Stimulated activated CD4-positive, alpha-beta T cell treated with anti-CD3 and anti-CD28 coated beads, Interleukin-2, amount 100 ng/mL, for 48 hours (primary cell): ENCODE measurements at places on chromosomes 7 and 10.

- DNase-seq = no peak
Observed at GRCh38 chr7:50264908-50265307, 39.6 kb upstream of the IKZF1 start.

DNA sequence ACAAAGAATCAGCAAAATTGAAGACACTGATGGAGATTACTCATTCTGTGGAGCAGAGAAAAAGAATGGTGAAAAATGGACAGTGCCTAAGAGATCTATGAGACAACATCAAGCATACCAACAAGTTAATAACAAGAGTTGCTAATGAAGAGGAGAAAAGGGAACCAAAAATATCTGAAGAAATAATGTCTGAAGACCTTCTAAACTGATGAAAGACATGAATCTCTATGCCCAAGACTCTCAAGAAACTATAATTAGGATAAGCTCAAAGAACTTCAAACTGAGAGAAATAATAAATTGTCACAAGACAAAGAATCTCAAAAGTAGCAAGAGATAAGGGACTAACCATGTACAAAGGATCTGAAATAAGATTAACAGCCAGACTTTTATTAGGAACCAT, 93.4 kb downstream of the ZNF33B start:
- DNase-seq = no peak

- DNase-seq = no peak
Observed at GRCh38 chr10:103834436-103835095, 20.8 kb downstream of the SH3PXD2A start.

GRCh38 chr7:125847055-125847454, 917.4 kb upstream of the POT1 start:
- DNase-seq = no peak

- DNase-seq = no peak
Observed at GRCh38 chr10:48231699-48232315, 42.7 kb downstream of the FRMPD2 start.

DNA sequence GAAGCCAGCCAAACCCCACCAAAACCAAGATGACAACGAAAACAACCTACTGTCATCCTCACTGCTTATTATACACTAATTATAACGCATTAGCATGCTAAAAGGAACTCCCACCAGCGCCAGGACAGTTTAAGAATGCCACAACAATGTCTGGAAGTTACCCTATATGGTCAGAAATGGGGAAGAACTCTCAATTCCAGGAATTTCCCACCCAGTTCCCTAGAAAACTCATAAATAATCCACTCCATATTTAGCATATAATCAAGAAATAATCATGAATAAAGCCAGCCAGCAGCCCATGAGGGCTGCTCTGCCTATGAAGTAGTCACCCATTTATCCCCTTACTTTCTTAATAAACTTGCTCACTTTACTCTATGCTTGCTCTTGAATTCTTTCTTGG, 20.8 kb downstream of the MICU1 start:
- no peak for DNase-seq

DNA sequence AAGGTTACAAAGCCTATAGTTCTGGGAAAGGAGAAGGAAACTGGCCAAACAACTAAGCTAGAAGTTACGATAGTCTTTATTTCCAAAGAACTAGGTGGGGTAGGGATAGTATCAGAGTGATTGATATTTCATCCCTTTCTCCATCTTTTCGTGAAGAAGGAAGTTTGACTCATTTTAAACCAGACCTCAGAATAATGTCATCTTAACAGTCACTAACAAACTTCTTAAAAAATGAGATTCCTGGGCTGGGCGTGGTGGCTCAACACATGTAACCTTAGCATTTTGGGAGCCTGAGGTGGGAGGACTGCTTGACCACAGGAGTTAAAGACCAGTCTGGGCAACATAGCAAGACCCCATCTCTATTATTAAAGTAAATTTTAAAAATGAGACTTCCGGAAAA, 69.4 kb downstream of the ARL4A start:
- DNase-seq = no peak

- no peak for DNase-seq
Observed at GRCh38 chr7:23422909-23423308, 47.4 kb downstream of the IGF2BP3 start.

DNA sequence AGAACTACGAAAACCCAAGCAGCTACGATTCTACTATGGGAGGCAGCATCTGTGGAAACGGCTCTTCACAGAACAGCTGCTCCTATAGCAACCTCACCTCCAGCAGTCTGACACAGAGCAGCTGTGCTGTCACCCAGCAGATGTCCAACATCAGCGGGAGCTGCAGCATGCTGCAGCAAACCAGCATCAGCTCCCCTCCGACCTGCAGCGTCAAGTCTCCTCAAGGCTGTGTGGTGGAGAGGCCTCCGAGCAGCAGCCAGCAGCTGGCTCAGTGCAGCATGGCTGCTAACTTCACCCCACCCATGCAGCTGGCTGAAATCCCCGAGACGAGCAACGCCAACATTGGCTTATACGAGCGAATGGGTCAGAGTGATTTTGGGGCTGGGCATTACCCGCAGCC, 81.6 kb upstream of the SAMD8 start:
- DNase-seq = no peak

DNA sequence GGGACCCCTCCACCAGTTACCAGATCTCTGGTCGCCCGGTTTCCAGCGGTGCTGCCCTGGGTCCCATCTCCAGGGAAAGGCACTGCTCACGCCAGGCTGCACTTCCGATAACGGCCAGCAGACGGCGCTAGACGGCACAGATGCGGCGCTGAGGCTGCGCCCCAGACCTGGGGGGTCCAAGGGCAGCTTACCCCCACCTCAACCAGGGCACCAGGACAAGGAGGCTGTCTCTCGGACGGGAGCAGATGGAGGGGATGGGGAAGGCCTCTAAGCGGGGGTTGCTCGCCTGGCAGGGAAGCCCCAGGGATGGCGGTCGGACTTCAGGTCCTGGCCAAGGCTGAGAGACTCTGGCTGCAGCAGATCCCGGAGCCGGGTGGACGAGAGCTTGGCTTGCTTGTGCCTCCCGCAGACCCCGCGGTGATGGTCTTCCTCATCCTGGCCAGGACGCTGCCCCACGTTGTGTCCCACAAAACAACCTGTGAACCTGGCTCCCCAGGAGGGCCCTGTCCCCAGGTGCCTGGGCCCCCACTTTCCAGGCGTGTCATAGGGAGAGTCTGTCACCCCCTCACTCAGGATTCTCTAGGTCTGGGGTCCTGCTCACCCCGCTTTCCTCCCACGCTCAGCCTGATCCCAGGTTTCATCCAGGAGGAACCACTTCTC, 23.9 kb upstream of the ZNF716 start:
- DNase-seq = no peak

DNA sequence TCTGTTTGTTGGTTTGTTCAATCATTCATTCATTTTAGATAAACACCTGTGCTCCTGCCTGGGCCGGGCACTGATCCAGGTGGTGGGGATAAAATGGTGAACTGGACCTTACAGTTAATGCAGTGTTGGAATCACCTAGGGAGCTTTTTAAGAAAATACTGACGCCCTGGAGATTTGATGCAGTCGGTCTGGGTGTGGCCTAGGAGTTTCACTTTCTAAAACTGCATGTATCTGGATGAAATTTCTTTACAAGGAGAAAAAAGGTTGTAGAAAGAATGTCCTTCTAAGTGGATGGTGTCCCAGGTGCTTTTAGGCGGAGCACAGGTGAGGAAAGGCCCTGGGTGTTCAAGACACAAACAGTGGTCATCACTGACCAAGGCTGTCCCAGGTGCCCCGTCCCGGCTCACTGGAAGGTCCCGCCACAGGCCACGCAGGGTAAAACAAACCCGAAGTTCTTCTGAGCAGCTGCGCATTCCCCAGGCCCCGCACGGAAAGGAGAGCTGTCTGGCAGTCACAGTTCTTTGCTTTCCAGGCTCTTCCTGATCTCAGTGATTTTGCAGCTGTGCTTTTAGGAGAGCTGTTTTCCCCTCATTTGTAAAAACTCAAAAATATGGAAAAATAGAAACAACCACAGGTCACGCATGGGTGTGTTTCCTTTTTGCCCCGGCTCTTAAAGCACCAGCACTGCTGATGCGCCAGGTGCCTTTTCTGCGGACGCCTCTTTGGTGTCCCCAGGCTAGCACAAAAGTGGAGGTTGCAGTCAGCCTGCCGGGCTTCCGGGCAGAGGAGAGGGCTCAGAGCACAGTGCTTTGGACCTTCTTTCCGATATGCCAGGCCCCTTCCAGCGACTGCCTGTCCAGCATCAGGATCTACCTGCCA, 161.9 kb downstream of the GRK5 start:
- no peak for DNase-seq

- DNase-seq = no peak
Observed at GRCh38 chr7:135428011-135428410, 81.9 kb downstream of the CNOT4 start.

DNA sequence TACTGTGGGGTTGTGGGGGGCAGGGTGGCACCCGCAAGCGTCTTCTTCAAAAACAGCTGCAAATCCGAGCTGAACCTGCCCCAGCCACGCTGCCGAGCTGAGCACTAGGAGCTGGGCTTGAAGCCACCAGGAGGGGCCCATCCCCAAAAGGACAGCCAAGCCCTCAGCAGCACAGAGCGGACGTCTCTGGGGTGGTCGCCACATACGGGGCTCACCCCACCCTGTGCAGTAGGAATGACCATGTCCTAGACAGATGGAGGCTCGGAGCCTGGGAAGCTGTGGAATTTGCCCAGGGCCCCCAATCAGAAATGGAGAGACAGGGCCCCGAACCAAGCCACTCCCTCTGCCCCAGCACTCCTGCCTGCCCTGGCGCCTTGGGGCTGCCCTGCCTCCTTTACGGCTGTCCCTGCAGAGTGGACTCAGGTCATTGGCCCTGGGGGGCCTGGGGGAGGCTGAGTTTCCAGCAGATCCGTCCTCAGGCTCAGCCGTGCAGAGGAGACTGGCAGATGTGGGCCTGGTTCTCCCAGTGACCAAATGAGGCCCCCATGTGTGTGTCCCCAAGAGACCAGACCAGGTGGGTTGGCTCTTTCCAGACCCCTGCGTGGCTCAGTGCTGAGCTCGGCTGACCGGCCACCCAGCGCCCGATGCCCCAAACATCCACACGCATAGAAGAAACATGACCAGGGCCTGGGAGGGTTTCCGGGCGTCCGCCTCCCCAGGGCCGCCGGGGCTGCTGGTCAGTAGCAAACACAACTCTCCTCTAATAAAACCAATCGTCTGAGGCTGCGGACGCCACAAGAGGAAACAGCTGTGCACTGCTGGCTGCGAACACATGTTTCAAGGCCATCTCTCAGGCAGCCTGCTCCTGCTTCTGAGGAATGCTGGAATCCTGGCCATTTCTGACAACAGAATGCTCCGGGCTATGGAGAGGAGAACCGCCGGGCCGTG, 54.9 kb downstream of the PDGFA start:
- DNase-seq = no peak

DNA sequence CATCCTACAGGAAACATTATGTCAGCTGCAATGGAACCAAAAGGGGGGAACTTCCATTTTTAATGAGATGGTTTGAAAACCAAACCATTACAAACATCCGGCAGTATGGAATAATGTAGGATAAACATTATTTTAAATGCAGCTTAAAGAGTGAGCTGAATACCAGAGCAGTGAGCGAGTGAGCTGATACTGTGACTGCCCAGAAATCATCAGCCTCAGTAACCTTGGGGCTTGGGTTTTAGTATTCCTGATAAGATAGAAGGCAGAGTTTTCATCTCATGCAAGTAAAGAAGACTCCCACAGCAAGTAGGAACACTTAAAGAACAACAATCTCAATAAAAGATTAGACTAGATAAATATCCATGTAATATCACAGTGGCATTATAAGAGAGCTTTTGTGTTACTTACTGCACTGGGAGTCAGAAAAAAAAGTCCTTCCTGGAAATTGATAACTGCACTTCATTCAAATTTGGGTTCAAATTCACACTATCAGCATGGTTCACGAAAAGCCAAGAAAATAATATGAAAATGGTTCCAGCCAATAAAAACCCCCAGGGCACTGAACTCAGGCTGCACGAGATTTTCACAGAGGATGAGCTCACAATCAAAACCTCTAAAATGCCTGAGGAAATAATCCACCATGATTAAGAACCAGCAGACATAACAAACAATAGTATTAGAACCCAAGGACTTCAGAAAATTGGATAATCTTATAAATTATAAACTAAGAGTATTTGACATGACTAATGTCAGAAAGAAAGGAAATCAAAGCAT, 115.7 kb downstream of the MTPAP start:
- no peak for DNase-seq

- DNase-seq = no peak
Observed at GRCh38 chr10:73800560-73801252, 10.7 kb downstream of the NDST2 start.

DNA sequence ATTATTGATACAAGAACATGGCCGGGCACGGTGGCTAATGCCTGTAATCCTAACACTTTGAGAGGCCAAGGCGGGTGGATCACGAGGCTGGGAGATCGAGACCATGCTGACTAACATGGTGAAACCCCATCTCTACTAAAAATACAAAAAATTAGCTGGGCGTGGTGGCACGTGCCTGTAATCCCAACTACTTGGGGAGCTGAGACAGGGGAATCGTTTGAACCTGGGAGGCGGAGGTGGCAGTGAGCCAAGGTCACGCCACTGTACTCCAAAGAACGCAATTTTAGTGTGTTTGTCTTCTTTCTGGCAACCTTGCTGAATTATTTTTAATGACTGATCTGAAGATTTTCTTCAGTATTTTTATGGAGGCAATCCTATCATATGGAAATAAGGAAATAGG, 46.2 kb downstream of the IDE start:
- DNase-seq = no peak

- no peak for DNase-seq
Observed at GRCh38 chr7:2512179-2512661, 7.4 kb upstream of the LFNG start.

GRCh38 chr7:33392148-33392547, 262.8 kb downstream of the BBS9 start:
- no peak for DNase-seq

DNA sequence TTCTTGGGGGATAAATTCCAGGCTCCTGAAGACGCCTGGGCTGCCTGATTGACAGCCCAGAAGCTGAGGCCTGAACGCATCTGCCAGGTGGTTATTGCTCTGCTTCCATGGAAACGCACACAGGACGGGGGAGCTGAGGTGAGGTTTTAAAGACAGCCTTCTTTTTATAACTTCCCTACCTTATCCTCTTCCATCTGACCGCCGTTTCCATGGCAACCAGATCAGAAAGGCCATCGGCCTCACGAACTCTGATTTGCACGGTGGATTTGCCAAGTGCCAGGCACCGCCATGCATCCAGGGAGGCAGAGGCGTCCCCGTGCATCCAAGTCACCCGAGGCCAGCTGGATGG, 260.9 kb downstream of the ADARB2 start:
- DNase-seq = no peak

- DNase-seq = no peak
Observed at GRCh38 chr7:138032770-138033169, 30.9 kb upstream of the CREB3L2 start.

DNA sequence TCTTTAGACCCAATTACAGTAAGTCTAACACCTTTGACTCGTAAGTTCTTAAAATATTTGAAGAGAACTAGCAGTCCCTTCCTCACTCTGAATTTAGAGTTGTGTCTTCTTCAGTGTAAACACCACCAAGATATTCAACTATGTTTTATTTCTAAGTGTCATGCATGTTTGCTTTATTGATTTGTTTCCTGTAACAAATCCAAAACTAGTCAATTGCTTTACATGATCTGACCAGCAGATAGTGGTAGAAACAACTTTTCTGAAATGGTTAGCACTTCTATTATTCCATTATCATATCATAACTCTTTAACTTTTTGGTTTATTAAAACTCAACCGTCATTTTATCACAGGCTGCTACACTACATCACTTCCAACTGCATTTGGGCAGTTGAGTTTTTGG, 90.1 kb downstream of the INHBA start:
- DNase-seq = no peak
